Stimulated activated CD8-positive, alpha-beta memory T cell treated with anti-CD3 and anti-CD28 coated beads, Interleukin-2, amount 100 ng/mL, for 1 hour (primary cell): ENCODE measurements at places on chromosomes 6 and 20.

- no peak for DNase-seq
Observed at GRCh38 chr6:165880686-165881085, 217.6 kb upstream of the PDE10A start.

- DNase-seq = no peak
Observed at GRCh38 chr6:117676577-117677218, 1.4 kb downstream of the NUS1 start.

DNA sequence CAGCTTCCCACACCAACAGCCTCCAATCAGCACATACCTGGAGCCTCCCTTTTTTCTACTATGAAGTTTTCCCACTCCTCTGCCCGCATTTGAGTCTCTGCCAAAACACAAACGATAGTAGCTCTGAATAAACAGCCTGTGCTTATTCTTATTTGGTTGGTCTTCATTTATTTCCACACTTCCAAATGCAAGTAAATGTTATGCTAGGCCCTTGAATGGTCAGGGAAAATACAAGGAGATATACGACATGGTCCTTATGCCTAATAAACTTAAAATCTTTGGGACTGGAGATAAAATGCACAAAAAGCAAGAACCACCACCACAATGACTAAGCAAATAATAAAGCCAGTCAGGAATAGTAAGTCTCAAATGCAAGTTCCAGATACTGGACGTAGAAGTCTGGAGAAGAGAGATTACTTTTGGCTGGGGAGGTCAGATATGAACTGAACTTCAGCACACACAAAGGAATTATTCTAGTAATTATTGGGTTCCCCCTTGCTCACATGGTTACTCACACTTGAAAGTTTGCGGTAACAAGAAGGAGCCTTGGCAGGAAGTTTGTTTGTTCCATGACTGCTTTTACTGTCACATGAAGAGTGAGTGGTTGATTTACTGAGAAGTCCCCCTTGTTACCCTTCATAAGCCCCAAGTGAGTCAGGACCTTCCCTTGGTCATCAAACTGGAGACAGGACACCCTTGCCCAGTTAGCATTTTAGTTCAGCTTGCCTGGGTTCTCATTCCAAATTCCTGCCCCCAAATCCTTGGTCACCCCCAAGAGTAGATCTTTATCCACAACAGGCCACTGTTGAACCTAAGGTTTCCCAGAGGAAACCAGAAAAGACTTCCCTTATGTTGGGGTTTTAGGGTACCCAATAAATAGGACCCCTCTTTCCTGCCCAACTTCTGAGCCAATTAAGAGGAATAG is 511.2 kb upstream of the JARID2 start:
- DNase-seq = no peak

DNA sequence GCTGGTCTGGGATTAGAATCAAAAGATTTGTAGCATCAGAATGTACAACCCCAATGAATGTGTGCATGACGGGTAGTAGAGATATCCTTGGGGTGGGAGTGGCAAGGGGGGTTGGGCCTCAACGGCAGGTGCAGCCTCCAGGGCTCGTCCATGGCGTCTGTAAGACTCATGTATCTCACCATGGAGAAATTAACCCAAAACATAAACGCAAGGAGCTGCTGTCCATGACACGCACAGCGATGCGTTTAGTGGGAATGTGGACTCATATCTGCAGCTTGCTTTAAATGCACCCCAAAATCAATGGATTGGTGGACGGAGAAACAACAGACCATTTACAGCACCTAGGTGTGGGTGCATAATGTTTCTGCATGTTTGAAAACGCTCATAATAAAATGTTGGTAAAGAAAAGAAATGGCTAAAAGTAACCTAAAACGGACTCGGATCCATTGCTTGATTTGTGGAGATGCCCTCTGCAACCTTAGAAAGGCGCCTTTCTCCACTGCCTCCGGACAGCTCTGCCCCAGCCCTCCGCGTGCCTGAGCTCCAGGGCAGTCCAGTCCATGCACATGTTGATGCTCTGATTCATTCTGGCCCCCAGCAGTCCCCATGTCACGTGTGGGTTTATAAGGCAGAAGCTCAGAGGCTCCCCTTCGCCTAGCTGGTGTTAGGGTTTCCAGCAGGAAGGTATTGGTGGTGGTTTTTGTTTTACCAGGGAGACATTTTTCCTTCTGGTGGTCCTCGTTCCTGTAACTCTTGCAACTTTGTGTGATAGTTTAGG is 24.5 kb downstream of the PYGB start:
- no peak for DNase-seq

DNA sequence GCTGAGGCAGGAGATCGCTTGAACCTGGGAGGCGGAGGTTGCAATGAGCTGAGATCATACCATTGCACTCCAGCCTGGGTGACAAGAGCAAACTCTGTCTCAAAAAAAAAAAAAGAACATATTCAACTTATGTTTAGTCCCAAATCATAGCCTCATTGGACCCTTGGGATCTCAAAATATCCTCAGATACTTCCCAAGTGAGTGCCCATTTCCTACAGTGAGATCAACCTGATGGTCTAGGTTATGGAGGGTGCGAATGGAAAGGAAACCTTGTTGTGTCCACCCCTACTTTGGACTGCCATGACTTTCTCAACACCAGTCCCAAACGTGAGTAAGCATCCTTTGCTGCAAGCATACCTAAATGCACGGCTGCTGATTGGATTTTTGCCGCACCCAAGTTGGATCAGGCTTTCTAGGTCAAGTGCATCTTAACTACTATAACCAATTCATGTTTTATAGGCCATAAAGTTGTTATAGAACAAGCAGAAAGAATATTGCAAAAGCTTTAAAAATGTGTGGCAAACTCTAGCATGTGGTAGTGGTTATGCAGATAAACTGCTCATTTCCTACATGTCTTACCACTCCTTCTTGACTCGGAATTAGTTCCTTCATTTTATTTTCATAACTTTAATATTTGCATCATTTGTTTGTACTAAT is 131.2 kb downstream of the PLEKHG1 start:
- no peak for DNase-seq

- no peak for DNase-seq
Observed at GRCh38 chr6:142728910-142729481, 216.0 kb downstream of the HIVEP2 start.

DNA sequence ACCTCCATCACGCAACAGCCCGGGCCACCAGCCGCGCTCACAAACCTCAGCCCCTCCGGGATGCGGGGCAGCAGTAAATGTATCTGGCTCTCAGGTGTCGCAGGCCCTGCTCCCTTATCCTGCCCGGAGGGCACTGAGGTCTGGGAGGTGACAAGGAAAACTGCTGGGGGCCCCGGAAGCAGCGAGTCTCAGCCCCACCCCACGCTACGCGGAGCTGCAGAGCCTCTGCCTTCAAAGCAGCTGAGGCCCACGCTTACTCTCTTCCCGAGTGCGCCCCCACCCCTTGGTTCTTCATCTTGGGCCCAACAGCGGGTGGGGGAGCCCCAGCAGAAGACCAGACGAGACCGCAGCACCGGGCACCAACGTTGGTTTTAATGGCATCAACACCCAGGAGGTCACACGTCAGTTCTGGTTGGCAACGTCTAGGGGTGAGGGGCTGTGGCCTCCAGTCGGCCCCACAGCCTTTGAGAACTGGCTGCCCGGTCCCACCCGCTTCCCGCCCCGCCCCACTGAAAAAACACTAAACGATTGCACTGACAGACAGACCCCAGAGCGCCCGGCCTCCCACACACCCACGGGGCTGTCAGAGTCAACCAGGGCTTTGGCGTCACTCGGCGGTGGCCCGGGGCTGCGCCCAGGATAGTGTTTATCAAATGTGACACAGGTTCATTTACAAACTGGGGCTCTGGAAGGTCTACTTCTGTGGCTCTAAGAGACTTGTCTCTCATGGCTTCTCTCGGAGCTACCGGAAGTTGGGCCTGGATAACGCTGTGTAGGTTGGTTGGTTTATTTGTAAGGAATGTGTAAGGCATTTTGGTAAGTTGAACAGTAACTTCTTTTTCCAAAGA is 43.7 kb downstream of the DSTN start:
- no peak for DNase-seq

- no peak for DNase-seq
Observed at GRCh38 chr6:75472885-75473284, 20.7 kb downstream of the FILIP1 start.

DNA sequence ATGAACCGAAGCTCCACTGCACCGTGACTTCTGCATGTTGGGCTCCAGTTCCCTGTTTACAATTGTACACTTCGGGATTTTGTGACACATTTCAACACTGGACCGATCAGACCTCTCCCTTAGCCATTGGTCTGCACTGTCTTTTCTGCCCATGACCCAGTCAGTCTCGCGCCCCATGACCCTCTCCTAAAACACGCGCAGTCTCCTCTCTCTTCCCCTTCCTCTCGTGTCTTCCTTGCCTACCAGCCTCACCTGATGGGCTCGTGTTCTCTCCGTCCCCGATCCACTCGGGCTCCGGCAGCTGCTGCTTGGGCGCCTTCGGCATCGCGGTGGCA is 535 bp upstream of the ABCF1 start:
- DNase-seq = no peak

DNA sequence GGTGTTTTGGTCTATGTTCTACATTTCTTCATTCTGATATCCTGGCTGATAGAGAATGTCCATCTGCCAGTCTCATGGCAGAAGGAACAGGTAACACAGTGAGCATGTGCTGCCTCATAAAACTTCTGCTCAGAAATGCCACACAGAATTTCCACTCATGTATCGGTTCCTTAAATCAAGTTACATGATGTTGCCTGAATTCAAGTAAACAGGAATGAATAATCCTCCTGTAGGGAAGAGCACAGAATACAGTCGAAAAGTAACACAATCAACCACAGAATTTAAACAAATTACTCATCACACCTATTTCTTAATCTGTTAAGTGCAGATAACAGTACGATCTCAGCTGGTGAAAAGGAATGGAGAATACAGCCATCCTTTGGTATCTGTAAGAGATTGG is 74.7 kb downstream of the FAM217A start:
- no peak for DNase-seq

GRCh38 chr6:124073820-124074587 is 270.3 kb downstream of the NKAIN2 start:
- no peak for DNase-seq

GRCh38 chr6:99350573-99350972 is 1.1 kb upstream of the FAXC start:
- DNase-seq = no peak

- DNase-seq = no peak
Observed at GRCh38 chr6:47967843-47968242, 143.2 kb downstream of the PTCHD4 start.

- DNase-seq = no peak
Observed at GRCh38 chr6:38646166-38646878, 6.6 kb upstream of the BTBD9 start.

GRCh38 chr6:30564114-30564513 is 7.0 kb downstream of the PRR3 start:
- DNase-seq = no peak

DNA sequence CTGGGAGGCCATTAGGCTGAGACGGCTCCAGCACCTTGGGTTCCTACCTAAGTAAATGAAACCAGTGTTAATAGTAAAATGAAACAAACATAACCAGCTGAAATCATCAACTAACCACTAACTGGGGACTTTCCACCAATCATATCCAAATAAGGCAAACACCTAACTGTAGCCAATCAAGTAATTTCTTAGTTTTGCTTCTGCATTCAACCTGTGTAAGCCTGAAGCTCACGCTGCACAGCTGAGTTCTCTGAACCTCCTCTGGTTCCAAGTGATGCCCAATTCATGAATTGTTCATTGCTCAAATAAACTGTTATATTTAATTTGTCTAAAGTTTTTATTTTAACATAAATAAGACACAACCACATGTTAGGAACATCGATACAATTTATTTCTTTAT is 22.5 kb downstream of the KLHL32 start:
- DNase-seq = no peak

DNA sequence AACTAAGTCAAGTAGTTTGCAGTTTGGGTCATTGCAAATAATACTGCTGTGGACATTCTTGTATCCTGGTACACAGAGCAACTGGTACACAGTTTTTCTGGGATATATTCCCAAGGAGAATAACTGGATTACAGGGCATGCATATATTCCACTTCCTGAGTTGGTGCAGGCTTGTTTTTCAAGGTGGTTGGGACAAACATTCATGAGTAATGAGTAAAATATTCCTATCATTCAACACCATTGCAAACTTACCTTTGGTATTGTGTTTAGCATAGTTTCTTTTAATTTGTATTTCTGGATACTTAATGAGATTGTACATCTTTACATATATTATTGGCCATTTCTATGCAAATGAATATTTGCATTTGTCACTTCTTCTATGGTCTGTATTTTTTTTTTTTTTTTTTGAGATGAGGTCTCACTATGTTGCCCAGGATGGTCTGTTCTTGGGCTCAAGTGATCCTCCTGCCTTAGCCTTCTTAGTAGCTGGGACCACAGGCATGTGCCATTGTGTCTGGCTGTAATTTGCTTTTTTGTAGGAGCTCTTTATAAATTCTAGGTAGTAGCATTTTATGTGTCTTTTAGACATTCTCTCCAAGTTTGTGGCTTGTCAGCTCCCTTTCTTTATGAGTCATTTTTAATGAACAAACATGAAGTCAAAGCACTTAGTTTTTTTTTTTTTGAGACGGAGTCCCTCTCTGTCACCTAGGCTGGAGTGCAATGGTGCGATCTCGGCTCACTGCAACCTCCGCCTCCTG is 158.7 kb downstream of the SOX4 start:
- no peak for DNase-seq

GRCh38 chr6:153960281-153960680 is 78.8 kb upstream of the OPRM1 start:
- no peak for DNase-seq

GRCh38 chr6:22102671-22103070 is 194.2 kb downstream of the PRL start:
- DNase-seq = no peak

DNA sequence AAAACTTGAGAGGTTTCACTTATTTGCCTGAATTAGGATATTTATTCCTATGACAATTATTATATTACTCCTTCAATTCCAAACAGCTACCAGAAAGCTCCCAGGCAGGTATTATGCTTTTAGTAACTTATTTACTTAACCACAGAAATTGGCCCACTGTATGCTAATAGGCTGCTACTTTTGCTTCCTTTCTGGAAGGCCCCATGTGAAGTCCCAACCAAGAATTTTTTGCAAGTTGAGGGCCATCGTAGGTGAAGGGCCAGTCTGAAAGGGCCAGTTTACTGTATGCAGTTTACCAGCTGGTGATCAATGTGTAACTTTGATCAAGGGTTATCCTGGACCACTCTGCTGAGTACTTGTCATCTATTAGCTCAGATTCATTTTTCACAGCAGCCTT is 45.0 kb downstream of the EDN1 start:
- DNase-seq = no peak

DNA sequence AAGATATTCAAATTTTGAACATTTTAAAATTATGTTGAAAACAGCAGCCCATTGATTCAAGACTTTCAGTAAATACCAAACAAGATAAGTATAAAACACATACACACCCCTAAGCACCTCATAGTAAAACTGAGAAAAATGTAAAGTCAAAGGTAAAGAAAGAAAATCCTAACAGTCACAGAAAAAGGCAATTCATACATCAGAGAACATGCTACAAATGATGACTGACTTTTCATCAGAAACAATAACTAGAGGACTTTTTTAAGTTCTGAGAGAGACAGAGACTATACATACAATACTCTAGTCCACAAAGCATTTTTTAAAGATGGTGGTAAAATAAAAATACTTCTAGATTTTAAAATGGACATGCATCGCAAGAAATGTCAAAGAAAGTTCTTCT is 111.0 kb downstream of the PFDN4 start:
- DNase-seq = no peak
